GM12892 (cell line): ENCODE measurements at places on chromosomes 6 and 20.
A peak's percentile ranks its signal among the peaks of the same experiment; 100 is the strongest.

DNA sequence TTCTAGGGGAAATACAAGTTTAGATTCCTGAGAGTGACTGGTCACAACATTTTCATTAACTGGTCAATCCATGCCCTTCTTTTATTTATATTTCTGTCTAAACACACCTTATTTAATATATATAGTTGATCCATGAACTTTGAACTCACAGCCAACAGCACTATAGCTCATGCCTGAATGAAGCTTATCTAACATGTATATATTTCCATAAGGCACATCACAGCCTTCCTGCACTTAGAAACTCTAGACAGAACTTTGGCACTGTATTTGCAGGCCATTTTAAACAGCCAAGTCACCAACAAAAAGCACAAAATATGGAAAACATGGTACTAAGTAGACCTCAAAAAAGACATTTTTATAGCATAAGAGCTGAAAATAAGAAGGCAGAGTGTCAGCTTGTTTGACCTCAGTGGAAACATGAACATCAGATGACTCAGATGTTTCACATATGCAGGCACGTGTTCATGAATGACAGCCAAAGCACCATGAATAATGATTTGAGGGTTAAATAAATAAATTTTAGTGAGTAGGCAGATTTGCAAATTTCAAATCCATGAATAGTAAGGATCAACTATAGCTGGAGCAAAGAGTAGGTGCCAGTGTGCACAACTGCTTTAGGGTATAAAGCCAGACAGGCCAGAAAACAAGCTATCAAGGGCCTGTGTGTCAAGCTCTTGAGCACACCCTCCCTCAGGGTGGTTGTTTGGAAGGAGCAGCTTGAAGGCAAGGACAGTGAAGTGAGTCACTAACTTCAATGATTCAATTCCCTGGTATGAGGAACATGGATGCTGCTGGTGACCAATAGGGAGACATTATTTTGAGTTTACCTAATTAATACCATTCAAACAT is 88.9 kb upstream of the NT5E start:
- DNase-seq: no peak

GRCh38 chr20:59087829-59088433 is 45.3 kb upstream of the PRELID3B start:
- DNase-seq: peak; percentile 33

DNA sequence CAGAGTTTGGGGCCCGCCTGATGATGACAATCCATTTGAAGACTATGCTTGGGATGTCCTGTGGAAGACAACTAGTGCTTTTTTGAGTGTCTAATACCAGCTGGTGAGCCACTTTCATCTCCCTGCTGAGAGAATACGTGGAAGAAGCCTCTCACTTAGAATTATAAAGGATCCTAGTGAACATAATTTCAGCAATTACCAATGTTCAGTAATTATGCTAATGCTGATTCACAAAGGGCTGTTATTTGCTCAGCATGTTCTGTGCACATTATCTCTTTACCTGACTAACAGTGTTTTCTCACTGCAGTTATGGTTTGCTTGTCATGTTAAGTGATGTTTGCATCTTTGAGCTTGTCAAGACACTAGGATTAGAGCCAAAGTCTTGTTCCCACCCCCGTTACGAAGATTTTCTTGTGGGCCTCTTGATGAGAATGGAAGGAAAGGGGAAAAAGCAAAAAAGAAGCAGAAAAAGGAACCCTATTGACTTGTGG is 282.1 kb upstream of the CHD6 start:
- no peak for DNase-seq

GRCh38 chr20:58837717-58838116 is 13.0 kb downstream of the GNAS-AS1 start:
- DNase-seq: no peak

DNA sequence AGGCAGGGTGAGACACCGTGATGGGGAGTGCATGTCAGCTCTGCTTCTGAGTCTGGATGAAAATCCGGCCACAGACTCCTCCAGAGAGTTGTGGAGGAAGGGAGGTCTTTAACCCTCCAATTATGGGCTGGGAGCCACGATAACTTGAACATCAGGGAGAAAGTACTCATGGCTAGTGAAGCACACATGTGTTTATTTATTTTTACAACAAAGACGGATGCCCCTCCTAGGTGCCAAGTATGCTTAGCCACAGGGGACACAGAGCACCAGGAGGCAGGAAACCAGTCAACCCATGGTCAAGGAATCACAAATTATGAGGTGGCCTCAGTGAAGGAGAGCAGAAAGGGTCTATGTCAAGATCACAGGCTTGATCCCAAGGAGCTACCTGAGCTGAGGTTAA is 54.1 kb downstream of the ZNF217 start:
- DNase-seq: no peak

DNA sequence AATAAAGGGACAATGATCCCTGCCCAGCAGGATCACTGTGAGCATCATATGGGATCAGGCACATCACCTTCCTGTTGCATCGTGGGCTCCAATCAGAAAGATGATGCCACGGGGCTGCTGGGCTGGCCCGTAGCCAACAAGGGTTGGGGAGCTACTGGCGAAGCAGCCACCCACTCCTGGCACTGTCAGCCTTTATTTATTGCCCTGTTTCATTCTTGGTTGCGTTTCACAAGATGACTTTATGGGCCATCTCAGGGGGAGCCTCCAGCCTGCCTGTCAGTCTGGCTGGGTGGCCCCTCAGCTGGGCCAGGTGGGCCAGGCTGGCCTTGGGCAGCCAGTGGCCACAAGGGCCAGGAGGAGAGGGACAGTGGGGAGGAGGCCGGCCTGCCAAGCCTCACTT is 17.3 kb downstream of the VSTM2L start:
- DNase-seq: no peak

DNA sequence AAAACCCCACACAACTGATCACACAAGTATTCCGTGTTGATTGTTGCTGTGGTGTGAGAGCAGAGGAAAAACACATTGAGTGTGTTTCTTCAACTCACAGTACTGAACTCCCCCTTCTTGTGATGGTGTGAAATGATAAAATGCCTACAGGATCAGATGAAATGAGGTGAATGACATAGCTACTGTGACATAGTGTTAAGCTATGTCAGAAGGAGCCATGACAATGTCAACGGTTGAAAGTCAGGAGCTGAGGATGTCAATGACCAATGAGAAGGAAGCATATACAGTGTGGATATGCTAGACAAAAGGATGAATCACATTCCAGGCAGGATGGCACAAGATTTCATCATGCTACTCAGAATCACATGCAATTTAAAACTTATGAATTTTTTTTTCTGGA is 38.8 kb downstream of the WASF1 start:
- no peak for DNase-seq

DNA sequence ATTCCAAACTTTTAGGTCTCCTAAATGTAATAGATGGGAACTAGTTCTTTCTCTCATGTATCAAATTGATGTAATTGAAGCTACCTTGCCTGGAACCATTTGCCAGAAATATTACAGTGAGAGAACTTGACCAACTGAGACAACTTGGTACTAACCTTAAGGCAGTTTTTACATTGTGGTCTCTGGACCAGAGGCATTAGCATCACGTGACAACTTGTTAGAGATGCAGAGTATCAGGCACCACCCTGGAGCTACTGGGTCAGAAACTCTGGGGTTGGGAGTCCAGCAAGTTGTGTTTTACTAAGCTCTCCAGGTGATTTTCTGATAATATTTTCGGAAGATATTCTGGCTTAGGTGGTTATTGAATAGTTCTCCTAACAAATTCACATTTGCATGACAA is 982.1 kb upstream of the SLC35B3 start:
- no peak for DNase-seq

GRCh38 chr6:149347067-149347466 is 29.6 kb downstream of the TAB2 start:
- DNase-seq: no peak

- DNase-seq: no peak
These were observed 237.3 kb upstream of the CNR1 start for GRCh38 chr6:88403486-88403885.

DNA sequence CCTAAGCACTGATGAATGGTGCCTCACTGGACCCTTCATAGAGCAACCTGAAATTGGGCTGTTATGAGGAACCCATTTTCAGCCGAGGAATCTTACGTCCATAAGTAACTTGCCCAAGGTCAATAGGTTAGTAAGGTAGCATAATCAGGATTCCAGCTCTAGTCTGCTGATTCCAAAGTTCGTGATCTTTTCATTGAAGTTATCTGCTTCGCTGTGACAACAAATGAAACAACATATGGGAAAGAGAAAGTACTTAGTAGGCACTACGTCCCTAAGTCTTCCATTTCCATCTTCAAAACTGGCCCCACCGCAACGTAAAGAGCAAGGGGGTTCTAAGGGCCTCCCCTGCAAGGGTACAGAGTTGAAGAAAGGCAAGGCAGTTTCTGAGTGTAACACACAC is 49.5 kb downstream of the MYLIP start:
- DNase-seq: no peak

DNA sequence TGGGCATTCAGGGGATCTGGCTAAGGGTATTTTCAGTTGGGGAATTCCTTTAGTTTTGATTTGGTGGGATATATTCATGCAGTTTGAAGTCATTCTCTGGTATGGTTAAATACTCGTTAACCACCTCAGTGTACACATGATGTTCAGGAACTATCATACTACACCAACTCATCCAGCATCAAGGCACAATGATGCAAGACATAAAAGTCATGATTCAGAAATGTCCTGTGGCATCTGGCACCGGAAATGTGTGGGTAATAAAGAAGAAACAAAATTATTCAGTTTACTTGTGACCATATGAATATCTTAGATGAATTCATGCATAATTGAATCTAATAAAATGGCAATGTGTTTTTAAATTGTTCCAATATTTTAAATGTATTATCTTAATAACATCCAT is 129.0 kb upstream of the BMP5 start:
- DNase-seq: no peak

DNA sequence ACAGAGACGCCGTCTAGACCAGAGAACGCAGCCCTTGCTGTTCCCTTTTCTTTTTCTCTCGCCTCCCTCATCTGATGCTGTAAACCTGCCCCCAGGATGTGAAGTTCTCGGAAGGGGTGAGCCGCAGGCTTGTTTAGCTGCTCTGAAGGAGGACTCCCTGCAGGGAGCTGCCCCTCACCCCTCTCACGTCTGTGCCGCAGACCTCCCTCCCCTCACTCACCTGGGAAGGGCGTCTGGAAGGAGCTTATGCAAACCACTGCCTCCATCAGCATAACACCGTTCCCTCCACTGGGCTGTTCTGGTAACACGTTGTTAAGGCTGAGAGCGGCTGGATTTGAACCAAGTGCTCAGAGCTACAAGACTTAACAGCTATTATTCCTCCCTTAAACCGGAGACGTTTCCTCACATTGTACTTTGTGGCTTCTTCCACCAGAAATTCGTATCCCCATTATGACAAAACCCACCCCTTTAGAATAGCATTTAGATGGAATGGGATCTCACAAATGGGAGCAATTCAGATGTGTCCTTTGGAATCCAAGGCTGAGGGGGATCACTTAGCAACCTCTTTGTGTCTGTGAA is 99.8 kb downstream of the SMOC2 start:
- no peak for DNase-seq

- no peak for DNase-seq
These were observed 428.4 kb upstream of the MARCKS start for GRCh38 chr6:113428702-113429101.

DNA sequence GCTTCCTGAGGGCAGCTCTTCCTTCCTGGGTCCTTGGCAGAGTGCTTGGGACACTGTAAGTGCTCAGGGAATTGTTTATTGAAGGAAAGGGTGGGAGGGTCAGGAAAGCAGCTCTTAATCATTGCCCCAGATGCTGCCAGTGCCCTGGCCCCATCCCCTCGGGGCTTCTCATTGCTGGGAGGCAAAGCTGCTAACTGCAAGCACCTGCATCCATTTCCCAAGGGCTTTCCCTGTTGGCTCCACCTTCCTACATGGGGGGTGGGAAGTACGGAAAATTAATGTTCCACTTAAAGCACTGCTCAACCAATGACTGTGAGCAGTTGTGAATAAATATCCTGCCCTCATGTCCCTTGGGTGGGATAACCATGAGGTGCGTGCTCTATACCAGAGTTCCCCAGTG is 56.4 kb downstream of the NDUFAF5 start:
- no peak for DNase-seq

GRCh38 chr6:91485047-91485446 is 898.2 kb upstream of the MAP3K7 start:
- no peak for DNase-seq

DNA sequence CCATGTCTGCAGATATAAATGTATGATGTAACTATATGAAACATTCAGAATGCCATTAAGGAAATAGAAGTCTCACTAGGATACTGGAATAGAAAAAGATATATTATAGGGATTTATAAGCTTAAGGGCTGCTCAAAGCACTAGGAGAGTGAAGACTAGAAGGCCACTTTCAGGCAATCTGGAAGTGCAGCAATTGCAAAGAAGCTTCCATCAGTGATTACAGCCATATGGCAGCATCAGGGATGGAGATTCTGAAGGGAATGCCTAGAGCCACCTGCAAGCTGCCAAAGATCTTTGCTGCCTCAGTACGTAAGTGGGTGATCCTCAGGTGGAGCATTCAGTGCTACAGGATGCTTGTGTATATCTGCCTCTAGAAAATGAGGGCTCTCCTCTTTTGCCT is 796.2 kb upstream of the EPHA7 start:
- no peak for DNase-seq

GRCh38 chr6:159871906-159872305 is 18.9 kb upstream of the MAS1 start:
- no peak for DNase-seq

- no peak for DNase-seq
These were observed 105.8 kb downstream of the JAG1 start for GRCh38 chr20:10568032-10568431.

GRCh38 chr6:37243816-37244370 is 13.7 kb upstream of the TBC1D22B start:
- no peak for DNase-seq

GRCh38 chr6:50030350-50030749 is 8.6 kb upstream of the DEFB110 start:
- DNase-seq: no peak

- DNase-seq: no peak
These were observed 79.0 kb downstream of the NFATC2 start for GRCh38 chr20:51463560-51463959.

DNA sequence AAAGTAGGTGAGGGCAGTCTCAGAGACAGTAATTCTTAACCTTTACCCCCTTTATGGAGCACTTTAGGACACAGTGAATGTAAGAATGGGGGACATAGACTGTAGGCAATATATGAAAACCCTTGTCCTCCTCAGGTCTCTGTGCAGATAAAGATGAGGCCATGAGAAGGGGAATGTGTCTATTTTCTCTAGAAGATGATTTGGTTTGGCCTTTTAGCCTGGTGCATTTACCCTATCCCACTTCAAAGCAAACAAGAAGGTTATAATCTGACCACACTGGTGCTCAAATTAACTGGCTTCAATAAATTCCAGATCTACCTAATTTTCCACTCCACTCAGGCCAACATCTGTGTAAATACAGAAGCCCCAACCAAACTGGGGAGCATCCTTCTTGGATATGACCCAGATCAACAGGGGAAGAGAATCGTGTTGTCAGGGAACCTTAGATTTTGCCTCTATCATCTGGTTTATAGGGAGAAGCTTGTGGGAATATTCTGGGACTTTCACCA is 42.4 kb downstream of the RIPOR2 start:
- DNase-seq: no peak

GRCh38 chr6:107493158-107494057 is 3.5 kb downstream of the SOBP start:
- DNase-seq: no peak

GRCh38 chr6:115908906-115909559 is 151.7 kb downstream of the FRK start:
- DNase-seq: no peak
